ENCODE measurements at places on chromosomes 6 and 20. TPM values are rescaled to one million over a fixed set of nuclear protein-coding genes. Genes with fewer than 3 reads are reported as not detected.
A peak's percentile ranks its signal among the peaks of the same experiment; 100 is the strongest.

DNA sequence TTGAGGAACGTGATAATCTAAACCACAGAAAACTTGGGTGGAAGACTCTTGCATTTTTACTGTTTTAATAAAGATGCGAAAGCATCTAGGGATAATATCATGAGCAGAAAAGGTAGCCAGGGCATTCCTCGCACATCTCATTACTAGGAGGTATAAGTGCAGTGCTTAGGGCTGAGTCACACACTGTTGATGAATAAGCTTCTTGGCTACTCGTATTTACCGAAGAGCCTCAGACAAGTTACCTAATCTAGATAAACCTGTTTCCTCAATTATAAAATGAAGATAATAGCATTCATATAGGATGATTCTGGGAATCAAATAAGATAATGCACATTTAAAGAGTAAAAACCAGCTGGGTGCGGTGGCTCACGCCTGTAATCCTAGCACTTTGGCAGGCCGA lies 780 bp upstream of the KIAA0319 start:
- peaks cover 14% of the 10 kb centered on the region for H3K36me3 ChIP-seq
- no peak overlapping the region for H3K4me3 ChIP-seq
- DNase-seq: peak; percentile 24
- peaks cover 6% of the 10 kb centered on the region for H3K27me3 ChIP-seq

DNA sequence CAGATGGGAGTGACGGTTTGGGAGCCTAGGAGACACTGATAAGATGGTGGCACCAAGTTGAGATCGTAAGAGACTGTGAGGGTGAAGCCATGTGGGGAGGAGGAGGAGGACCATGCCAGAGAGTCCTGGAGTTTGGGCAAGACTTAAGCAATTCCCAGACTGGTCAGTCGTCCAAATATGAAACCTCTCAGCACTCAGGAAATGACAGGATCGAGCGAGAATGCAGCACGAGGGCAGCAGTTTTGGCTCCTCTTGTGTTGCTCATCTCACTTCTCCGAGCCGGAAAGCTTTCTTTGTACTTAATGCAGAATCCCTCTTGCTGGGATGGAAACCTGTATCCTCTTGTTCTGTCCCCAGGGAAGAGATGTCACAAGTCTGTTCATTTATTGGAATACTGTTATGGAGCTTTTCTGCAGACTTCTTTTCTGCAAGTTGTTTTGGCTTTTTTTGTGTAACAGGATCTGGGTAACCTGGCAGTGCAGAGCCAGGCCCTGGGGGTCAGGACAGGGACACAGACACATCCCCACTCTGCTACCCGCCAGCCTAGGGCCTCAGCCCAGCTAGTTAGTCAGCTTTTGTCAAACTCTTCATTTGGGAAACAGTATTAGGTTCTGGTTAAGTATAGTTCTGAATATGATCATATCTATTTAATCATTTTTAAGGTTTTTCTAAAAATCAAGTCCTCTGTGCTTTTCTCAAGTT lies 34.3 kb downstream of the FNDC1 start:
- peak; percentile 98 for DNase-seq
- peaks cover 30% of the 10 kb centered on the region for H3K4me1 ChIP-seq
- 0 out of 2 replicates have a peak overlapping the region, but pooled peaks have one; percentile 18 for H3K4me3 ChIP-seq
- H3K27me3 ChIP-seq: no peaks in the 10 kb centered on the region
- H3K36me3 ChIP-seq: no peaks in the 10 kb centered on the region
- H3K27ac ChIP-seq: peak overlapping the region; percentile 82

DNA sequence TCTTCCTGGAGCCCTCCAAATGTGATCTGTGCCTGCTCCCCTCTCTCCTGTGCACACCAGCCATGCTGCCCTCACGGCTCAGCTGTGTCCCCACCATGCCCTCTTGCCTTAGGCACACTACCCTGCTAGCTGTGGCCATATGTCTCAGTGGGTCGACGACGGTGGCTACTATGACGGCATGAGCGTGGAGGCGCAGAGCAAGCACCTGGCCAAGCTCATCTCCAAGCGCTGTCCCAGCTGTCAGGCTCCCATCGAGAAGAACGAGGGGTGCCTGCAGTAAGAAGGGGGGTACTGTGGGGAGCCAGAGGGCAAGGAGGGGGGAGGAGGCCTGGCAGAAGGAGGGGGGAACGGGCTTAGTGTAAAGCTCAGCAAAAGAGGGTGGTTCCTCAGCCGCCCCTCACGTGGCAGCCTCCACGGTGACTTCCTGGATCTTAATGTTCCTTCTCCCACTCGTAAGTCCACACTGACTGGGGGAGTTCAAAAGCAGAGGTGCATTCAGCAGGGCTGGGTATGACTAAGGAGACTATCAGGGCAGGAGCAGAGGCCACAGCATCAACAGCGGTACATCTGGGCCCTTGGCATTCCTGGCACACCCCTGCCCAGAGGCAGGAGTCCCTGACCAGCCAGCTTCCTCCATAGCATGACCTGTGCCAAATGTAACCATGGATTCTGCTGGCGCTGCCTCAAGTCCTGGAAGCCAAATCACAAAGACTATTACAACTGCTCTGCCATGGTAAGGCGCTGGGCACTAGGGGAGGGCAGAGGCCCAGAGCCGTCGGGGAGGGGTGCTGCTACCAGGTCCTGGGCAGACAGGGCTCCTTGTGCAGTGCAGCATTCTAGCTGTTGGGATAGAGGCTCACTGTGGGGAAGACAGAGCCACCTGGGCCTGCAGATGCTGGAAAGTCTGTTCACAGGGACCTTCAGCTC lies 8.0 kb downstream of the DNPH1 start:
- H3K36me3 ChIP-seq: peaks cover 3% of the 10 kb centered on the region
- no peak overlapping the region for H3K4me3 ChIP-seq
- peak; percentile 15 for DNase-seq

DNA sequence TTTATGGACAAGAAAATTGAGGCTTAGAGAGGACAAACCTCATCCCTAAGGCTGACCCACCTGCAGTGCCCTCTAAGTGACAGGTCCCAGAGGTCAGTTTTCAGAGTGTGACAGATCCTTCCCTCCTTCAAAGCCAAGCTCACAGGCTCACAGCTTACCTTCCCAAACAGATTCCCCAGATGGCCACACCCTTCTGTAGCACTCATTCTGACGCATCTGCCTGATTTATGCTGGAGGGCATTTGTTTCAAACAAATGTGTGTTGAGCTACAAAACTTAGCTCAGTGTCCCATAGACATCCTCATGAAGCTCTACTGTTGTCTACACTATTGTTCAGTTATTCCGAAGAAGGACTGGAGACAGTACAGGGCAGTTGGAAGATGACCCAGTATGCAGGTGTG lies 60.6 kb upstream of the RIN2 start:
- peaks cover 20% of the 10 kb centered on the region for H3K4me1 ChIP-seq
- no peak overlapping the region for H3K4me3 ChIP-seq
- no peak for DNase-seq
- no peaks in the 10 kb centered on the region for H3K36me3 ChIP-seq
- H3K27ac ChIP-seq: no peak overlapping the region

The PI16 gene
- 181 TPM for total RNA-seq

Data from GM23248 (cell line).